ENCODE measurements at places on chromosomes 3 and 15. TPM values are rescaled to one million over a fixed set of nuclear protein-coding genes. Genes with fewer than 3 reads are reported as not detected.

GRCh38 chr15:39592500-39592899 is 11.6 kb downstream of the THBS1 start:
- DNase-seq: no peak

DNA sequence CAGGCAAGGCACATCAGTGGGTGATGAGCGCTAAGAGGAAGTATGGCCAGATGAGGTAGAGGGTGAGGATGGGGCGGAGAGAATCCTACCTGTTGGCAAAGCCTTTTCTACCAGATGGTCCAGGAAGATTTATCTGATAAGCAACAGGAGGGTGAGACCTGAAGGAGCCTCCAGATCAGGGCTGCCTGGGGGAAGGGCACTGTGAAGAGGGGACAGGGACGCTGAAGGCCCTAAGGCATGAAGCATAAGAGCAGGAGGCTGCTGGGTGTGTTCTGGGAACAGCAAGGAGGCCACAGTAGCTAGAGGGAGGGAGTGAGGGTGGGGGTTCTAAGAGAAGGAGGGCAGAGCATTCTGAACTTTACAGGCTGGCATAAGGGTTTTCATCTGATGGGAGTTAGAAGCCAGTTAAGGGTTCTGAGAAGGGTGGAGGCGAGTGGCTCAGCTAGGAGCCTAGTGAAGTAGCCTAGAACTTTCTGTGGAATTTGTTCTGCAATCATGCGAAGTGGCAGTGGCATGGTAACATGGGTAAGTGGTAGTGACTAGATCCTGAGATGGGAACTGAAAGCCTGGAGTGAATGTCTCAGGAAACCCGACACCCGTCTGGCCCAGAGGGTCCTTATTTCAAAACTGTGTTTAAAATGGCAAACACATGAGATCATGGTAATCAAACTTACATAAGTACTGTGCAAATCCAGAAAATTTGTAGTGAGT is 29.9 kb downstream of the CGNL1 start:
- DNase-seq: no peak

- no peak for DNase-seq
These were observed 69.8 kb upstream of the SLC4A7 start for GRCh38 chr3:27553886-27554540.

DNA sequence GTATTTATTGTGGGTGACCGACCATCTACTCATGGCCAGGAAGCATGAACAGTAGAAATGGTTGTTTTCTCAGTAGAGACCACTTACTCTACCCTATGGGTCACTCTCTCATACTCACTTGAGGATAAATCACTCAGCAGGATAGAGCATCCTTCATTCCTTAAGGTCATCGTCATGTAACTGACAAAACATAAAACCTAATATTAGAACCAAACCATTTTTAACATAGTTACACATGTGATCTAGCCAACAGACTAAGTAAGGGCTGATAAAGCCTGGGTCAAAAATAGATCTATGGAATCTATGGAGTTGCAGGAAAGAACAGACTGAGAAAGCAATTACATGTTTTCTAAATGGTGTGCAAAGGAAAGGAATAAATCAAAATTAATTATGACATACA is 769.1 kb downstream of the NTRK3 start:
- DNase-seq: no peak

DNA sequence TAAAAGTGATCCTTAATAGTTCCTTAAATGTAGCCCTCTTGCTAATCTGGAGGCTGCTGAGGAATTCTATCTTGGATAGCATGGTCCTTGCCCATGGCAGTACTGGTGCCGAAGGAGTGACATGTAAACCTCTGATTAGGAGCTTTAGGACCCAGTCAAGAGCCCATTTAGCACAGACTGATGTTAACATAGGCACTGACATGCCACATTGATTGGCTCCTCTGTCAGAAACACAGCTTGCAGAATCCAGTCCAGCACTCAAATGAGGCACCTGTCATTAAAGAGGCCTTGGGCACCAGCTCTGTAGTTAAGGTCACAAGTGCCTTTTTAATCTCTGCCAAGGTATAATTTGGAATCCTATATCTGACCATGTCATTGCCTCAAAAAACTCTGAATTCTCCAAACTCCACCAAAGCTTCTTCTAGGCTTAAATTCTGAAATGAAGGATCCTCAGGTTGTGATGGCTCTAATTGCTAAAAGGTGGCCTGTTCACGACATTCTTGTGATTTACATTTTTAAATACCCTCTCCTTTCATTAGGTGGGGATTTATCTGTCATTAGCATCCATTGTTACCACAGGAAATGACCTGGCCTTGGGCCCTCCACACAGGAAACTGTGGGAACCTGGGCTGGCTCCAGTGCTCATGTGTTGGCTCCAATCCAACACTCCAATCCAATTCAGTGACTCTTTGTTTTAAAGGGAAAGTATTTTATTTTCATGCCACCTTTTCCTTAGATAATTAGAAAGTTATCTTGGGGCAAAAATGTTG is 57.3 kb upstream of the RNF7 start:
- no peak for DNase-seq

- no peak for DNase-seq
These were observed 107.0 kb downstream of the RPLP1 start for GRCh38 chr15:69559440-69560190.

DNA sequence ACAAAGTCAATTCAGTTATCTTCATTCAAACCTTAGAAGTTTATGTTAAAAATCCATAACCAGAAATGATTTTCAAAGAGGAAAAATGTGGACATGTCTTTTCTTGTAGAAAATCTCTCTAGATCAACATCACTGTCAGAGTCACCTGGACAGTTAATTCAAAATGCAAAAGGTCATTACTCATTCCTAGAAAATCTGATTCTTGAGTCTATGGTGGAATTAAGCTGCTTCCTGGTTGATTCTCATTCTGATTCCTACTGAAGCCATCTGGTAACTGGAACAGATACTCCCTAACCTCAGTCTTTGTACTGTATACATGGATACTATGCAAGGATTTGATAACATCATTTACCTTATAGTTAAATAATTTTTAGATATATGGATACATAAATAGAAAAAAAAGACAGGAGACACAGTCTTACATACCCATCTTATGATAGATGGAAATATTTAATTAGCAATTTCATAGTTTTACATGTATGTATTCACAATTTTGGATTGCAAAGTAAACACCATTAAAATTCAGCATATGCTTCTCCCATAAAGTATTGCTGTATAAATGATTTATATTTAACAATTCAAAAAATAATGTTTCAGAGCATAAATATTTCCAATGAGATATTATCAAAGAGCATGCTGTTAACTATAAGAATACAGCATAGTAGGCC is 693.2 kb upstream of the CCDC54 start:
- DNase-seq: no peak

PIK3CA gene
- 27.6 TPM for total RNA-seq

DNA sequence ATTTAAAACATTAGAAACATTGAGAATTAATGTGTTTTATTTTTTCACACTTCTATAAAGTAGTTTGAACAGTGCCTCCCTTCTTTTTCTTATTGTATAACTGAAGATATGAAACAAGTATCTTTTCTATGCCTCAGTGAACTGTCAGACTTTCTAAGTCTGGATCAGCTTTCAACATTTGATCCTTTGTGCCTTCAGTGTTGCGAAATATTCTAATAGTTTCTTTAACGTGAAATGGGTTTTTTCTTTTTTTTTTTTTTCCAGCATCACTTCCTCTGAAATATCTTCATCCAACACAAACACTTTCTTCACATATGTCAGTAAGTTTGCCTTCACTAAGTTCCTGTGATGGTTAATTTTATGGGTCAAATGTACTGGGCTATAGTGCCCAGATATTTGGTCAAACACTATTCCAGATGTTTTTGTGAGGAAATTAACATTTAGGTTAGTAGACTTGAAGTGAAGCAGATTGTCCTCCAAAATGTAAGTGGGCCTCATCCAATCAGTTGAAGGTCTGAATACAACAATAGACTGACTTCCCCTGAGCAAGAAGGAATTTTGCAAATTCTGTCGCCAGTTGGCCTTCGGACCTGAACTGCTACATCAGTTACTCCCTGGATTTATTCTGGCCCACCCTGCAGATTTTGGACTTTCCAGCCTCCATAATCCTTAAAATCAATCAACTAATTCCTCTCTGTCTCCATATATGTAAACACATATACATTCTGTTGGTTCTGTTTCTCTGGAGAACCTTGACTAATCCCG is 6.4 kb upstream of the CPOX start:
- DNase-seq: no peak

- DNase-seq: no peak
These were observed 15.0 kb downstream of the LZTFL1 start for GRCh38 chr3:45826908-45827307.

- DNase-seq: no peak
These were observed 49.8 kb downstream of the NIPA2 start for GRCh38 chr15:22888120-22888859.

- DNase-seq: no peak
These were observed 617.5 kb downstream of the TBL1XR1 start for GRCh38 chr3:176579711-176580185.

ASB14 gene
- total RNA-seq: not detected

DNA sequence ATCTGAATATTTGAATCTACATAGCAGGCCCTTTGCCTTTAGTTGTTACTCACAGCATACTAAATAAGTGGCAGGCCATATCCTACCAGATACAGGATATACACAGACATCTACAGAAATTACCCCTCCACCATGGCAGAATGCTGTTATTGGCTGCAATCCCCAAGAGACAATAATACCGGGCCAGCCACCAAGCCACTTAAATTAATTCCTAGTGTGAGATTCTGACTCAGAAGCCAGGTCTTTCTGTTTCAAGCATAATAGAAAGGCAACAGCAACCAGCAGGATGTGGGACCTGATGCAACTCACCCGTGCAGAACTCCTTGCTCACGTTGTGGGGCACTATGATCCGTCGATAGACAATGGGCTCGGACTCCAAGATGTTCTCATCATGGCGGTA is 39.8 kb downstream of the CLK3 start:
- no peak for DNase-seq

RHO gene
- total RNA-seq: not detected

DNA sequence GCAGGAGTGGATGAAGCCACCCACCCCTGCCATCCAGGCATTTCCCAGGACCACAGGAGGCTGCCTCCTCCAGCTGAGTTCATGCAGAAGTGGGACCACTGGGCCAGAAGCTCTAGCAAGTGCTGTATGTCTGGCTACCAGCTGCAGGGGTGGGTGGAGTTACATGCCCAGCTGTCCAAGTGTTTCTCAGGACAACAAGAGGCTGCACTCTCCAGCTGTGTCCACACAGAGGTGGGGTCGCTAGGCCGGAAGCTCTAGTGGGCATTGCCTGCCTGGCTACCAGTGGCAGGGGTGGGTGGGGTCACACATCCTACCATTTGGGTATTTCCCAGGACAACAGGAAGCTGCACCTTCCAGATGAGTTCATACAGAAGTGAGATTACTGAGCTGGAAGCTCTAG is 234.0 kb upstream of the PPP2R3A start:
- no peak for DNase-seq

GRCh38 chr15:41891946-41892345 is 1.9 kb downstream of the SPTBN5 start:
- DNase-seq: no peak

GRCh38 chr15:92807971-92808571 is 92.1 kb upstream of the CHD2 start:
- no peak for DNase-seq

PODXL2 gene
- 15.3 TPM for total RNA-seq

ST6GAL1 gene
- 3.3 TPM for total RNA-seq

DNA sequence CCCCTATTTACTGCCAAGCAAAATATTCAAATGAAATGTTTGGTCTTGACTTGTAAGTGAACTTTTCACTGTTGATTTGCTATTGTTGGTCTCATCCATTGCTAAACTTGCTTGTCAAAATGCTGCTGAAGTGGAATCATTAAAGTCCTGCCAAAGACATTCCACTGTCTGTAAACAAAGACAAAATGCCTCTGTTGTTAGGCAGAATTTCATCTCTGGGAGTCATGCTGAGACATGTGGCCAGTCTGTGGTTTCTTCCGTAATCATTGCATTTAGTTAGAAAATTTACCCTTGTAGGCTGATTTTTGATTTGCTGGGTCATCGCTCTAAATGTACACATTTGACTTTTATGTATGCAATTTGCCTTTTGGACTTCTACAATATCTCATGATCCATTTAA is 577.7 kb downstream of the MECOM start:
- DNase-seq: no peak

DNA sequence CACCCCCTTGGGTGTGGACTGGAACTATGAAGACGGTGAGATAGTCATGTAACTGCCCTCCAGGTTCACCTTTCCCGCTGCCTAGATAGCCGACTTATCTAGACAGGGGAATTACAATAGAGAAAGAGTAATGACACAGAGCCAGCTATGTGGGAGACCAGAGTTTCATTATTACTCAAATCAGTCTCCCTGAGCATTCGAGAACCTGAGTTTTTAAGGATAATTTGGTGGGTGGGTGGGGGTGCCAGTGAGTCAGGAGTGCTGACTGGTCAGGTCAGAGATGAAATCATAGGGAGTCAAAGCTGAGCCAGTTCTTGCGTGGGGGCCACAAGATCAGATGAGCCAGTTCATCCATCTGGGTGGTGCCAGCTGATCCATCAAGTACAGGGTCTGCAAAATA is 19.7 kb upstream of the DNAJC19 start:
- DNase-seq: no peak

DNA sequence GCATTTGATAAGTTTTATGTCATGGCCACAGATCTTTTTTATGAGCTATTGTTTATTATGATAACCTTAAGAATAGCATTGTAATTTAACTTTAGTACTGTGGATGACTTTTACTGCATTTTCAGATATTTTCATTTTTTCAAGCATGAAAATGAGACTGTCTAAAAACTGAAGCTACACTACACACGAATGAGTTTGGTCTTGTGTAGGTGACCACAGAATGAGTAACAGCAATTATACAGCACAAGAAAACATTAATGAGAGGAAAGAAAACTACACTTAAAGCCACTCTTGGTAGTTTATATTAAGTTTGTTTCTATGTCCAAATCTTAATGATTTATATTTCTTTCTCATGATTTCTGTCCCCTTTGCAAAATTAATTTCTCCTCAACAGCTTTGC is 809.2 kb downstream of the NAALADL2 start:
- no peak for DNase-seq

SNX4 gene
- 34.3 TPM for total RNA-seq

SLC9C1 gene
- not detected for total RNA-seq

ARPIN gene
- 6.3 TPM for total RNA-seq

- no peak for DNase-seq
These were observed 66.4 kb downstream of the XXYLT1 start for GRCh38 chr3:195204360-195205163.

GRCh38 chr3:52291508-52292181 is 4.0 kb downstream of the GLYCTK start:
- DNase-seq: no peak

GRCh38 chr15:60541481-60542299 is 62.7 kb upstream of the ICE2 start:
- no peak for DNase-seq

RAD54L2 gene
- 18.9 TPM for total RNA-seq

- DNase-seq: no peak
These were observed 41.1 kb downstream of the GATM start for GRCh38 chr15:45337224-45337623.

GRCh38 chr3:171261487-171261886 is 198.7 kb downstream of the TNIK start:
- no peak for DNase-seq

PLA2G4E gene
- not detected for total RNA-seq
